ENCODE measurements at places on chromosomes 11 and 22.
A peak's percentile ranks its signal among the peaks of the same experiment; 100 is the strongest.

- DNase-seq: peak; percentile 19
Observed at GRCh38 chr11:77776455-77776854, 44.1 kb downstream of the RSF1 start.

- peak; percentile 48 for DNase-seq
Observed at GRCh38 chr11:830295-831117, 2.2 kb upstream of the CD151 start.

DNA sequence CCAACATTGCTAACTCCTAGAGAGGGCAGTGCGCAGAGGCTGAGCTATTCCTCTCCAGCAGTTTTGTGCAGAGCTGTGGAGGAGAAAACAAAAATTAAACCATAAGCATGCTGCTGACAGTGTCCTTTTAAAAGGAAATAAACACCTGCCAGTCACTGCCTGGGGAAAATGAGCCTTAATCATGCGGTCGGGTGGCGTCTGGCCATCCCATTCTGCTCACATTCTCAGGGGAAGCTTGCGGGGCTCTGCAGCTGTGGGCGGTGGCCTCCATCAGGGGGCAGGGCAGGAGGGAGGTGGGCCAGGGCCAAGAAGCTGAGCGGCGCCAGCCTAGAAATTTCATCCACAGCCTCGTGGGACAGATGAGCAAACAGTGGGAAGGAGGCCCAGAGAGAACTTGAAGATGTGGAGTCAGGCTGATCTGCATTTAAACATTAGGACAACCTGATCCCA is 71.0 kb upstream of the TP53I11 start:
- peak; percentile 65 for DNase-seq

DNA sequence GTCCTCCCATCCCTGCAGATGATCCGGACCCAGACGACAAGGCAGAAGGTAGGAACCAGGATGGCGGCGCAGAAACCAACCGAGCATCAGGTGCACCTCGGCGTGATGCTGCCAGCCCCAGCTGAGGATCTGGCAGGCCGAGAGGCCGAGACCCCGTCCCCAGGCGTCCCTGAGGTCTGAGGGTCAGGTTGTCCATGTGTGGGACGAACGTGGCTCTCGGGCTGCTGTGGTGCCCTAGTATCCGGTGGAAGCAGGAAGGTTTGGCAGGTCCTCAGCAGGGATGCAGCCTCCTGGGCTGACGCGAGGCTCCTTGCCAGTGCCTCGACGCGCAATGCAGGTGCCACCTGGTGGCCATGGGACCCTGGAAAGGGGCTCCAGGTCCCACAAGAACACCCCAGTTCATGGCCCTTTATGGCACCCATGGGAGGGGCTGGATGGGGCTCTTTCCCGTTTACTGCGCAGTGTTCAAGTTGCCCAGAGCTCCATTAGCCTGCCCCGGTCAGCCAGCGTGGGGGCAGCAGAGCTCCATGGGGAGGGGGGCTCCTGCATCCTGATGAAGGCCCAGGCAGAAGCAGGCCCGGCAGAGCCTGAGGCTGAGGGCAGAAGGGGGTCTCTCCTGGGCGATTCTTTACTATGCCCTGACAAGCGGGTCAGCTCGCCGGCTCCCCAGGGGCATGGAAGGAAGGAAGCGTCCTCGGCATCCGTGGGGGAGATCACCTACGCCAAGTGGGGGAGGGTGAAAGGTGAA is 129.9 kb downstream of the CTTN start:
- no peak for DNase-seq

GRCh38 chr11:59272771-59273372 is 60.1 kb upstream of the MPEG1 start:
- DNase-seq: no peak

GRCh38 chr11:34706709-34707461 is 86.0 kb downstream of the EHF start:
- DNase-seq: peak; percentile 34

DNA sequence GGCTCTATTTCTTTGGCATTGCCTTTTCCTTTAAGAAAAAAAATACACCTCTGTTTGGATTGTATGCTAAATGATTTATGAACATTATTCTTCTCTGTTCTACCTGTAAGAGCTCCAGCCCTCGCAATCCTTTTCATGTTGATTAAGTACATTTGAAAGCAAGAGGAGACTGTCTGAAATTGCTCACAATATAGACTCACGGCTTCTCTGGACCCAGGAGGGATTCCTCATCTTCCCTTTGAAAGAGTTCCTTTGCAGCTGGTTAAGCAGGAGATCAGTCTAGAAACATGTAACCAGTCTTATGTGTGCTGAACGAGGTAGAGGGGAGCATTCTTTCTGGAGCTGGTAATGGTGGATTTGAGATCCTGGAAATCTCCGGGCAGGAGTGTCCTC is 47.4 kb downstream of the PKNOX2 start:
- DNase-seq: no peak

GRCh38 chr11:6377902-6378639 is 12.2 kb upstream of the SMPD1 start:
- no peak for DNase-seq

GRCh38 chr11:3832816-3833215 is 7.9 kb downstream of the RHOG start:
- DNase-seq: no peak

- DNase-seq: no peak
Observed at GRCh38 chr11:121450401-121450800, 1.7 kb upstream of the SORL1 start.

DNA sequence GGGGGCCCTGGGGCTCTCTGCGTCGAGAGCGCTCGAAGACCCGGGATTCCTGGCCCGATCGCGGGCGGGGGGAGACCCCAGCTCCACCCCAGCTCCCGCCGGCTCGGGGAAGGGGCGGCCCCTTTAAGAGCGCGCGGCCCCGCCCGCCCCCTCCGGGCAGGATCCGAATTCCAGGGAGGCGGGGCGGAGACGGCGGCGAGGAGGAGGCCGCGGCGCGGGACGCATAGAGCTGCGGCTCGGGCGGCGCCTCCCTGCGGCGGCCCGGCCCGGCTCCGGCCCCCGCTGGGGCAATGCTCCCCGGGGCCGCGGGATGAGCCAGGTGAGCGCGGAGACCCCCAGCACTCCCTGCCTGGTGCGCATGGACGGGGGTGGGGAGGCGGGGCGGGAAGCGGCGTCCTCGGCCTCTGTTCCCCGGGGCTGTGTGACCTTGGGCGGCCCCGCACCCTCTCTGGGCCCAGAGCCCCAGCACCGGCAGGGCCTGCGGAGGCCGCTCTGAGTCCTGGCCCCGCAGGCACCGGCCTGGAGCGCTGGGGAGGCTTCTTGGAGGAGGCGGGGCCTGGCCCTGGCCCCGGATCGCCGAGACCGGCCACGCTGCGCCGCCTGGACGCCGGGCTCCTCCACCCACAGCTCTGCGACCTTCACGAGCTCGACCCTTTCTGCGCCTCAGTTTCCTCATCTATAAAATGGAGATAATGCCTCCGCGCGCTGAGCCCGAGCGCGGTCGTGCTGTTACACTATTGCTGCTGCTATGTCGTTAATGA is 565 bp downstream of the GAS2L1 start:
- DNase-seq: peak; percentile 48

GRCh38 chr11:28767574-28767973 is 659.4 kb downstream of the METTL15 start:
- DNase-seq: no peak

- DNase-seq: no peak
Observed at GRCh38 chr22:17307566-17307965, 61.7 kb upstream of the CECR2 start.

DNA sequence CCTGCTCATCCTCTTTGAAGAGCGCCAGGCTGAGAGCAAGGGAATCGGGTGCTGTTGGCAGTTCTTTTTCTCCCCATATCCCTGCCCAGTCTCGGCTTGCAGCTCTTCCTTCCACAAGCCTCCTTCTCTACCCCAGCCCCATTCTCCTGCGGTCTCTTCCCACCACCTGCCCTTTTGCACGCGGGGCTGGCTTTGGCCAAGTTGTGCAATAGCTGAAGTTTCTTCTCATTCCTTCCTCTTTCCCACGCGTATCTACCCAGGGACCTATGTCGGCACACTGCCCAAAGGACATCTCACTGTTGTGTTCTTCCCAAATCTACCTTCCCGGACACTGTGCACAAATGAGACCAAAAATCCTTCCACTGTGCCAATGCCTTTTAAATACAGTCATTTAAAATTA is 22.3 kb upstream of the HTR3A start:
- DNase-seq: no peak

DNA sequence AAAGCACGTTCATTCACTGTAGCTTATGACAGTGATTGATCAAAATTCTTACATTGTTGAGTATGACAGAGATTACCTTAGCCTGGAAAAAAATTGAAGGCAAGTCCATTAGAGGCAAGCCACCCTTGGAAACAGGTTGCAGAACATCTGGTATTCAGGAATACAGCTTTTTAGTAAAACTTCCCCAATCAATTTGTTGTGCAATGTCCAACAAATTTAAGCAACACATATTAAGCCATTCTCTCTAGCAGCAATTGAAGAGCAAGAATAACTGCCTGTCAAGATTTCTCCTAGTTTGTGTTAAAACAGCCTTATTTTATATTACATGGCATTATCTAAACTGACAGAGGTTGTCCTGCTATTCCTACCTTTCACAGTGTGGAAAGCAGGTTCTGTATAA is 37.0 kb downstream of the BCL2L13 start:
- no peak for DNase-seq

Data from MM.1S (cell line).